ENCODE measurements at places on chromosomes 5 and 9.

DNA sequence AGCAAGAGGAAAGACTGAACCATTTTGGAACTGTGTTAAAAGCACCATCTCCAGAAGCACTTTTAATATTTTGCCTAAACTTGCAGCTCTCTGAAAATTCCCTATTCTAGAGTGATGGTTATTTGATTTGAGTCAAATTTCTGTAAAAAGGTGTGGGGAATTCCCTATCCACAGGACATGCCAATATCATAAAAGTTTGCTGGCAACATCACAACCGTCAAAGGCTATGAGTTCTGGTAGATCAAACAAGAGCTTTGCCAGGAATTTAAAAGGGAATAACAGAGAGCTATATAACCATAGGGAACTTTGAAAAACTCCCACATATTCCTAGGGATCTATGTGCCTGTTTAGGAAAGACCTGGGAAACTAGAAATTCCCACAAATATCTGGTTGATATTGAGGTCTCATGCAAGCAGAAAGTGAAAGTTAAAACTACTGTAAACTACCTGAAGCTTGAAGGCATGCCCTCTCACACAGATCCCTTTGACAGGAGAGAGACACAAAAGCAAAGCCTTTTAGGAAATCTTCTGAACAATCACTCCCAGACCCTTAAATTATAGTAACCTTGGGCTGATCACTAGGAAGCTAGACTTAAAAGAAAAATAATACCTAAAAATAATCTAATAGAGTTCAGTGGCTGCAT, 549.9 kb downstream of the ANXA1 start:
- no peak for DNase-seq

- DNase-seq, result no peak
These were observed 3.1 kb upstream of the ZNF169 start for GRCh38 chr9:94256007-94256406.

GRCh38 chr5:72066705-72067107, 40.6 kb upstream of the MAP1B start:
- no peak for DNase-seq

DNA sequence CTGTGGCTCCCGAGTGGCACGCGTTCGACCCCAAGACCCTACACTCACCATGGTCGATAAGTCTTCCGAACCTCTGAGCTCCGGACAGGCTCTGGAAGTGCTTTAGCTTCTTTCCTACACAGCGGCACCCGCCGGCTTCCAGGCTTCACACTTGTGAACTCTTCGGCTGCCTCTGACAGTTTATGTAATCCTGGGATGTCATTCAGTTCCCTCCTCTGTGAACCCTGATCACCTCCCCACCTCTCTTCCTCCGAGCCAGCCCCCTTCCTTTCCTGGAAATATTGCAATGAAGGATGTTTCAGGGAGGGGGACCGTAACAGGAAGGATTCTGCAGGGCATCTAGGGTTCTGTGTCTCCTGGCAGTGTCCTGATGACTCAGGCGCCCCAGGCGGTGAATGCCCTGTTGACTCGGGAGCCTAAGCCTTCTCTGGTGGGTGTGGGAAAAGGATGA, at the start of gene CD14:
Gene CD14 (minus strand): TSS at position 155 of the 451 bp plus-strand sequence. CDS start 104 bp downstream, at position 51.
- DNase-seq, result no peak

DNA sequence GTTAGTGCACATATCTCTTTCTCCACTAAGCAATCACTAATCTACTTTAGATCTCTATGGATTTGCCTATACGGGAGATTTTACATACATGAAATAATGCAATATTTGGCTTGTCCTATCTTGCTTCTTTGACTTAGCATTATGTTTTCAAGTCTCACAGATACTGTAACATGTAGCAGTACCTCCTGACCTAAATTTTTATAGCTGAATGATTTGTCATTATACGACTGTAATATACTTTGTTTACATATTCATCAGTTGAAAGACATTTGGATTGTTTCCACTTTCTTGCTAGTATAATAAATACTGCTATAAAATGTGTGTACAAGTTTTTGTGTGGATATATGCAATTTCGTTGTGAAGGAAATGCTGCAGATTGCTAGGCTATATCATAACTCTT, 1520.8 kb upstream of the CDH6 start:
- DNase-seq, result no peak

DNA sequence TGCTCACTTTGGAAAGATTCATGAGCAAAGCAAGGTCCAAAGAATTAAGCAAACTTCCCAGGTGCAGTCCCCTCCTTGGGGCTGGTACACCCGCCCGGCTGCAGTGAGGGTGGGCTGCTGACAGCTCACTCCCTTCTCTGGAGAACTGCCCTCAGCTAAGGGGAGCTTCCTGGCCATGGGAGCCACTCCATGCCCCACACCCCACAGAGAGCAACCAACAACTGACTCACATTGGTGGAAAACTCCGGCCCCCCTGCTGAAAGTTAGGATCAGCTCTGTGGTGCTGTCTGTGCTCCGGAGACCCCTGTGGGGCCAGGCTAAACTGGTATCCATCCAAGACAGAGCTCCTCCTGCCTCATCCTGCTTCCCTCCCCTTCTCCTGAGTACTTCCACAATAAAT, 223.0 kb downstream of the GABBR2 start:
- DNase-seq, result no peak

DNA sequence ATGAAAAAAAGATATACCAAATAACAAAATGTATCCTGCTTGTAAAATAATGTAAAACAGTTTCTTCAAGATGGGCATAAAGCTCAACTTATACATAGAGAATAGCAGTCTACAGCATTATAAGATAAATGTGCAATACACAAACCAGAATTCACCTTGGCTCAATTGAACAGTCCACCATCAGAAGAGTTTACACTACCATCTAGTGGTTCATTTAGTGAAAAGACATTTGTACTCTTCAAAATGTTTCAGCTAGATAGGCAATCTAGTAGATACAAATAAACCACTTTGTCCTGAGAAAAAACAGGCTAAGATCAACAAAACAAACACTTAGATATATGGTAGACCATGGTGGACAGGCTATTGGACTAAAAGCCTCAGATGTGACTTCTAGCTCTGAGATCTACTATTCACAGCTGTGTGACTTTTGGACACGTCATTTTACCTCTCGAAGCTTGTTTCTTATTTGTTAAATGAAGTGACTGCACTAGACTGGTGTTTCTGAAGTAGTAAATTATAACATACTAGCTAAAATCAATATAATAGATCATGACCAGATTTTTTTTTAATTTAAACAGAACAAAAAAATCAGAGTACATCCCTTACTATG, 22.1 kb upstream of the TPD52L3 start:
- DNase-seq, result no peak

GRCh38 chr9:89006267-89006666, 15.0 kb downstream of the S1PR3 start:
- DNase-seq, result no peak

DNA sequence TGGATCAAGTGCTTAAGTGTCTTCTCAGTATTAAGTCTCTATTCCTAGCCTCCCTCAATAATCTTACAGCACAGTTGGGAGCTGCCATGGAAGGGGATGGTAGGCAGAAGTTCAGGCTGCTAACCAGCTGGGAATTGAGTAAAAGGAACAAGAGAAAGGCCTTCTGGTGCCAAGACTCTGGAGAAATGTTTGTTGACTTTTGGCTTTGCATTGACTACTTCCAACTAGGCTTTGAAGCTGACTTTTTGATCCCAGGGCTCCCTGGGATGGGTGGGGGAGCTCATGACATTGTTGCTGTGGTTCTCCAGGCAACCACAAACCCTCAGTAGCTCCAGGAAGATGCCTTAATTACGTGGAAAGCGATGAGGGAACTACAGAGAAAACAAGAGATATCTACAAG, 85.2 kb upstream of the HTR4 start:
- DNase-seq, result no peak

DNA sequence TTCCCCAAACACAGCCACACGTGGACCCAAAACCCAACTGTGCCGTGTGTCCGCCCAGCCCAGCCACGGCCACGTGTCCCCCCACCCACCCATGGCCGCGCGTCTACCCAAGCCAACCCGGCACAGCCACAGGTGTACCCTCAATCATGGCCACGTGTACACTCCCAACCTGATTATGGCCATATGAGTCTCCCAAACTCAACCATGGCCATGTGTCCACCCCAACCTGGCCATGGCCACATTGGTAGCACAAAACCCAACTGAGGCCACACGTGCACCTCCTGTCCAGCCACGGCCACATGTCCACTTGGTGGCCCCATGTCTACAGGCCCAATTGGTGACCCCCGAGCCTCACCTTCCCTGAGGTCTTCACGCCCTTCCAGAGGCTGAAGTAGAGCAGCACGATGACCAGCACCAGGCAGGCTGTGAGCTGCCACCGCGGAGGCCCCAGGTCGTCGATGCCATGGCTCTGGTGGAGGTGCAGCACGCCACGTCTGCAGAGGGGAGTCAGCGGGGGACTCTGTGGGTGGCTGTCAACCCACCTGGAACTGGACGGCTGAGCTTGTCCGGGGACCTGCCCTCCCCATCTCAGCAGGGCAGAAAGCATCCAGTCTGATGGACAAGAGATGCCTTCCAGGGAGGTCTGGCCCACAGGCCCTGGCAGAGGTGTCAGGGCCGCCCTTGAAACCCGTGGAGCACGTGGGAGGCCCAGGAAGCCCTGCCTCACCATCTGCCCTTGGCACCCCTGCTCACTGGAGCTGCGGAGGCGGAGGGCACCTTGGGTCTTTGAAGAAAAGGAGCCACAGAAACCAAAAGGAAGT, 23.5 kb downstream of the SLC6A3 start:
- no peak for DNase-seq

GRCh38 chr5:139461698-139462097, 845 bp downstream of the ECSCR start:
- DNase-seq, result no peak

- no peak for DNase-seq
These were observed 288.1 kb downstream of the NR3C1 start for GRCh38 chr5:143115381-143115780.

GRCh38 chr9:100134731-100135130, 35.7 kb downstream of the INVS start:
- DNase-seq, result no peak

DNA sequence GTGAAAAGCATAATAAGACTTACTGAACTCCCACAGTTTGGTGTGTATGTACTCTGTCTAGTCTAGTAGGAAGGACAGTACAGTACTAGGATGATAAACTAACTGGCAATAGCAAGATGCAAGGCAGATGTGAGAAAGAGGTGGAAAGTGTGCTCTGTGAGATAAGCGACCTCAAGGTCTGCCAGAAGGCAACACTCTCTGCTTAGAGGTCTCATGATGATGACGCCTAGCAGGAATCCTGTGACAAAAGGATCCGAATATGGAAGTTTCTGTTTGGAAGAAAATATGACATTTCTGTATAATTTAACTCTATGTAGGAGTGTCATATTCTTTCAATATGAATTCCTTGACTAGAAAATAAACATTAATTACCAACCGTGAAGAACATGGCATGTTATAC, 112.2 kb downstream of the PLPPR1 start:
- no peak for DNase-seq

GRCh38 chr5:142874540-142874939, 104.4 kb downstream of the ARHGAP26 start:
- no peak for DNase-seq

All from stimulated activated CD8-positive, alpha-beta memory T cell treated with anti-CD3 and anti-CD28 coated beads, Interleukin-7, amount 100 ng/mL, for 1 hour (primary cell).